ENCODE measurements at places on chromosomes 1 and 21.

DNA sequence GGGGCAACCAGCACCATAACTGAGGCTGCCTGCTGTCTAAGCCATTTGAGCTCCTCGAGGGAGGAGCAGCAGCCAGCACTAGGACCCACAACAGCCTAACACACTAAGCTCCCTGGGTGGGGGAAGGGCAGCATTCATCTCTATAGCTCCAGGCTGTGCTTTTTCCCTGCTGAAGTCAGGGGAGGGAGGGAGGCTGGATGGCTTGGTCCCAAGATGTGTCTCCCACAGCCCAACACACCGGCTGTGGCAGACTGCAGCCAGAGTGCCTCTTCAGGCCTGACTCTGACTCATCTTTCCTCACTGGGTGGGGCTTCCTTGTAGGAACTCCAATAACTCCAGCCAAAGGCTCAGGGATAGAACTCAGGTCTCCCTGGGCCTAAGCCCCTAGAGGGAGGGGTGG, 296.3 kb downstream of the PRDM2 start:
- no peak for DNase-seq

DNA sequence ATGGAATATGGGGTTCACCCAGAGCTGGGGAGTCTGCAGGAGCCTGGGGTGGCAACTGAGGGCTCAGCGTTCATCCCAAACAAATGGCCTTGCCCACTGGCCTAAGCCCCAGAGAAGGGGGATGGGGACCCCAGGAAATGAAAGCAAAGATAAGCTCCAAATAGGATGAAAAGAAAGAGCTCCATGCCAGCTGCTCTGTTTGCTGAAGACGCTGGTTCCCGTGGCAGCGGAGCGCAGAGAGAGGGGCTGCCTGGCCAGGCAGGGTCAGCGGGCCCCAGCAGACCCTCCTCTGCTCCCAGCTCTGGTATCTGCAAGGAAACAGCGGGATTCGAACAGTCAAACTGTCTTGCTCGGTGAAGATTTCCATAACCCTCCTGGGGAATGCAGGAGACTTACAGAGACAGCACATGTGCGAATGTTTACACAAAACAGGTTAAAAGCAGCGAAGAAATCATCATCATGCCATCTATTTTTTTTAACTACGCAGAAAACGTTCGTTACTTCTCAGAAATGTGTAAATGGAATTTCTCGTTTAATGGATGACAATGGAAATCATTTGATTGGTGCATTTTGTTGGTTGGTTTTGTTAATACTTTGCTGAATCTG, 94.4 kb downstream of the PDE9A start:
- DNase-seq, result no peak

GRCh38 chr1:173095632-173096031, 44.9 kb upstream of the TNFSF18 start:
- no peak for DNase-seq

GRCh38 chr1:45155957-45156356, 50.4 kb downstream of the ZSWIM5 start:
- DNase-seq, result no peak

DNA sequence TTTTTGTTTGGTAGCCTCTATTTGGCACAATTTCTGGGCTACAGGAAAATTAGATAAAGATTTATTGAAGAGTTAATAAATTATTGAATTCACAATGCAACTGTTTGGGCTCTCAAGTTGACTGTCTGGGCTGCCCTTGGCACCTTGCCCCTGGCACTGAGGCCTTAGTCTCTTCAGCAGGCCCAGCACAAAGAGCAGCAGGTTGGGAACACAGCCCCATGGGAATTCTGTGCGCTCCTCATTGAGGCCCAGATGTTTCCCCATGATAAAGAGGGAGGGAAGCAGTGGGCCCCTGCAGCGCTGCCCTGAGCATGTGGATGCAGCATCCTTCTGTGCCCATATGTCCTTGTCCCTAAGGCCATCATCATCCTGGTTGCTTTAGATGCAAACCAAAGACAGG, 2.9 kb downstream of the CRNN start:
- DNase-seq, result no peak

DNA sequence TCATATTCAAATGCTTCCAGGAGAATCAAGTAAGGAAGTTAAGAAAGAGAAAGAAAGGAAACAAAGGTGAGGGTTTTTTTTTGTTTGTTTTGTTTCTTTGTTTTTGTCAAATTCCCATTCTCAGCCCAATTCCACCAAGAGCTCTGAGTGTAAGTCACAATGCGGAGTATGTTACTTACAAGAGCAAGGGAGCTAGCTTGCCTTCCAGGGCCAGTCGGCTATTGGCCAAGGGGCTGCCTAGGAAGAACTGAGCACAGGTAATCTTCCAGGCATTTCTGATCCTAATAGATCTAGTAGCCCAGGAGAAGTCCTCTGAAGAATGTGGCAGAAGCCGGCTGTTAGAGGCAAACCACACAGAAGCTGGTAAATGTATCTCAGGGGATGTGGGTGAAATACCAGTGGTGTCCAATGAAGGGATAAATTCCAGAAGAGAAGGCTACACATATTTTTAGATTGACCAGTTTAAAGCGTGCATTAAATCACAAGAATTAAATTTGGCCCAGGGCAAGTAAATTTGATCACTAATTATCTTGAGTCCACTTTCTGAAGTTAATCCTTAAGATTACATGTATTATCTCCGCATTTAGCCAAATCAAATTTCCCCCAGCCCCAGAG, 239.6 kb upstream of the ADAMTS5 start:
- no peak for DNase-seq

DNA sequence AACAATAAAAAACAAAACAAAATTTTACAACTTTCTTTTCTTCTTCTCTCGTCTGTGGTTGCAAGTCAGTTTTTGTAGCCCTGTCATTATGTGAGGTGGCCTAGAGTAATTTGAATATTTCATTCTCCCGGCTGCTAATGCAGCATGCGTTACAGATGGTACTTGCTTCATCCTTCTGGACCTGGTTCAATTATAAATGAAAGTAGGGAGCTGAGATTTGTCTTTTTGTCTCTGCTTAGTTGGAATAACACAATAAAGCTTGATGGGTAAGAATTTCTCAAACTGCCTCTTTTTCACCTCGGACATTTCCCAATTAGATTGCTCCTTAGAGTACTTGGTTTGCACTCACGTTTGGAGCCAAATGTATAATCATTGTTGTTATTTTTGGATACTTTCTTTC, 201.6 kb downstream of the PBX1 start:
- no peak for DNase-seq

DNA sequence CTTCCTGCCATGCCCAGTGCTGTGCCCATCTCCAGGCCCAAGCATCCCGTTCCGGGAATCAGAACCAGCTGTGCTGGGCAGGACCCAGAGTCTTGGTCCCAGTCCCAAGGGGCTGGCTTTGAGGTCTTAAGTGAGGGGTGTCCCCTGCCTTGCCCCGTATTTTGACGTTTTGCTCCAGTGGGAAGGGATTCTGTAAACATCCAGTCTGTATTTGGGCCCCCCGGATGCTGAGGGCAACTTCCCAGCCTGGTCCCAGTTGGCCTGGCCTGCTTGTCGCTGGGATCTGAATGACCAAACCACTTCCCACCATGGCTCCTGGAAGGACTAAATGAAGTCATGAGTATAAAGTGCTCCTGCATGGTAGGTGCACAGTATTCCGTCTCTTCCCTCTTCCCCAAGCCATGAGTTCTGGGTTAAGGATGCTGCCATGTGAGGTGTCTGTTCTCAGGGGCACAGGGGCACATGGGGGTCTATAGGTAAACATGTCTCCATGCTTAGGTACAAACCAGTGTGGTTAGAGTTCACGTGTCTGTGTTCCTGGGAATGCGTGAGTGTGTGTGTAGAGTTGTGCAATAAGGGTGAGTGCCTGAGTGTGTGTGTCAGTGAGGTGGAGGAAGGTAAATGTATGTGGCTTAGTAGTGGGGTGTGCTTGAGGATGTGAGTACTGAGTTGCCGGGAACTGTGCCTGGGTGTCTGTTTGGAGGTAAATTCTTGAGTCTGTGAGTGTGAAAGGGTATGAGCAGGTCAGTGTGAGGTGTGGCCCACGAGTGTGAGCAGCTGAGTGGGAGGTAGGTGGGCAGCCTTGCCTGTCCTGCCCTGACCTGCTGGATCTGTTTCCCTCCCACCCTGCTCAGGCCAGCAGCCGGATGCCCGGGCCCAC, 1.5 kb downstream of the B4GALT2 start:
- no peak for DNase-seq

GRCh38 chr1:16126160-16126559, 29.7 kb downstream of the EPHA2 start:
- no peak for DNase-seq

DNA sequence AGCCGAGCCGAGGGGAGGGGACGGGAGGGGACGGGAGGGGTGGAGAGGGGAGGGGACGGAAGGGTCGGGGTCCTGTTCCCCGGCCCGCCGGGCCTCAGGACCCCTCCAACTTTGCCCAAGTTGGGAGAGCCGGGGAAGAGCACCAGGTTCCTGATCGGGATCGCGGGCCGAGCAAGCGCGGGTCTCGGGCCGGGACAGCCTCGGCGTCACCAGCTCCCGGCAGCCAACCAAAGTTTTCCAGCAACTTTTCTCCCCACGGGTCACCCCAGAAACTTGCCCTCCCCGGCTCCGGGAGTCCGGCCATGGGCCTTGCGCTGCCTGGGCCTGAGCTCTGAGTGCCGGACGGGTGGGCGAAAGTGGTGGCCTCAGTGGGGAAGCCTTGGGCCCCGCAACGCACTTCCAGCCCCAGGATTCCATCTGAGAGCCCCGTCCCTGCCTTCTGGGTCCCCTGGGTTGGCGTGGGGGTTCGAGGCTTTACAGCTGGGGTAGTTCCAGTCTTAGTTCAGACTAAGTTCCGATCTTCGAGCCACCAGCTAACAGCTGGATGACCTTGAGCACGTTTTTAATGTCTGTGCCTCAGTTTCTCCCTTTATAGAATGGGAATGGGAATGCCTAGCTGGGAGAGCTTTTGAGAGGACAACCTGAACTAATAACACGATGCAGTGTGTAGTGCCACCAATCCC, 458 bp downstream of the ZC3H12A start:
- DNase-seq, result no peak

- no peak for DNase-seq
Observed at GRCh38 chr1:166840309-166841274, 1.3 kb downstream of the POGK start.

GRCh38 chr1:157115851-157116736, 16.5 kb upstream of the ETV3L start:
- DNase-seq, result no peak

DNA sequence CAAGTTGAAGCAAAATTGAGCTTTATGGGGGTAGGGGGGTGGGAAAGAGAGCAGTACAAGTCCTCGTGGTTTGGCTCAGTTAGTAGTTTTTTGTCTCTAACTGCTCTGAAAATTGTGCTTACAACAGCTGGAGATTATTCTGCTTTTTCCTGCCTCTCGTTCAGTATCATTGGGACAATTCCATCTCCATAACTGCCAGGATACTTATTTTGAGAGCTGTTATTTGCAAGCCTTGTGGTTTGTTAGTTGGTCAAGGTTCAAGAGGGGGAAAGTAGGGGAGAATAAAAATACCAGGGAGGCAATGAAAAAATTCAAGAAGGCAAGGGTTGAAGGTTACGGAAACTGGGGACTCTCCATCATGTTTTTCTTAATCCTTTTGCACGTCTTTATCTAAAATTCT, 811.8 kb upstream of the ADGRL2 start:
- no peak for DNase-seq

DNA sequence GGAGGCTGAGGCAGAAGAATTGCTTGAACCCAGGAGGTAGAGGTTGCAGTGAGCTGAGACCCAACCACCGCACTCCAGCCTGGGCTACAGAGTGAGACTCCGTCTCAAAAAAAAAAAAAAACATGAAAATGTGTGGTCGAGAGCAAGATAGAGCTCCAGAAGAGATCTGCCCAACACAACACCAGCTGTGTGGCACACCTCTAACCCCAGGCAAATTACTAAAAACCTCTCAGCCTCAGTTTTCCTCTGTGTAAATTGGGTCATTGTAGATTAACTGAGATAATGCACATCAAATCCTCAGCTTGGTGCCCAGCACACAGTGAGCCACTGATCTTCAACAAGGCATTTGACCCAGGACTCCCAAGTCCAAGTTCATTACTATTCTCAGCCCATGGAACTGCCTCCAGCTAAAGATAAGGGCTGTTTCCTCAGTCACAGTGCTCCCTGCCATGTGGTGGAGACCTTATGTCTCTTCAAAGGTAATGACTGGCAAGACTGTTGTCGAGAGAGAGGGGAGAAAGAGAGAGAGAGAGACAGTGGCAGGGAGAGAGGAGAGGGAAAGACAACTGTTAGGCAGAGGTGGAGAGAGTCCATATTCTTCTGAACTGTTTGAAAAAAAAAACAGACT, 58.1 kb downstream of the PTP4A2 start:
- no peak for DNase-seq

DNA sequence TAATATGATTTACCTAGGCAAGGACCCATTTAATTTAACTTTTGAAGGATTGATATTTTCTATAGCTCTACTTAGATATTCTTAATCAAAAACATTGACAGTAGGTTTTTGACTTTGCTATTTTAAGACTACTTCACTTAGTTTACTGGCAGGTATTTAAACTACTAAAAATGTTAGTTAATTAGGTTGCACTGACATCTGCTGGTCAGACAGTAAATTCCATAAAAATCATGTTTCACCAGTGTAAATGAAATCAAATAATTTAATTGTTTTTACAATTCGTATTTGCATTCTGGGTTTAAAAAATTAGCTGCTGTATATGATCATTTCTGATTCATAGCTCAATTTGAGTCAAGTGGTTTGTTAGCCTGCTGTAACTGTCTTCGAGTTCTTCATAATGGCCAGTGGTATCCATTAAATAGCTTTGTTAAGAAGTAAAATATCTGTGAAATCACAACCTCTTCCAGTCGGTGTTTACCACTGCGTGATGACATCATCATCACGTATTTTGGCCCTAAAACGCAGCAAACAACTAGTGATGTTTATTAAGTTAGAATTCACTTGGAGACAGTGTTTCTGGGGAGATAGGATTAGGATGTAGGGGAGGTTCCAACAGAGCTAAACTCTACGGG, 26.2 kb downstream of the EXTL2 start:
- peak; percentile 31 for DNase-seq

DNA sequence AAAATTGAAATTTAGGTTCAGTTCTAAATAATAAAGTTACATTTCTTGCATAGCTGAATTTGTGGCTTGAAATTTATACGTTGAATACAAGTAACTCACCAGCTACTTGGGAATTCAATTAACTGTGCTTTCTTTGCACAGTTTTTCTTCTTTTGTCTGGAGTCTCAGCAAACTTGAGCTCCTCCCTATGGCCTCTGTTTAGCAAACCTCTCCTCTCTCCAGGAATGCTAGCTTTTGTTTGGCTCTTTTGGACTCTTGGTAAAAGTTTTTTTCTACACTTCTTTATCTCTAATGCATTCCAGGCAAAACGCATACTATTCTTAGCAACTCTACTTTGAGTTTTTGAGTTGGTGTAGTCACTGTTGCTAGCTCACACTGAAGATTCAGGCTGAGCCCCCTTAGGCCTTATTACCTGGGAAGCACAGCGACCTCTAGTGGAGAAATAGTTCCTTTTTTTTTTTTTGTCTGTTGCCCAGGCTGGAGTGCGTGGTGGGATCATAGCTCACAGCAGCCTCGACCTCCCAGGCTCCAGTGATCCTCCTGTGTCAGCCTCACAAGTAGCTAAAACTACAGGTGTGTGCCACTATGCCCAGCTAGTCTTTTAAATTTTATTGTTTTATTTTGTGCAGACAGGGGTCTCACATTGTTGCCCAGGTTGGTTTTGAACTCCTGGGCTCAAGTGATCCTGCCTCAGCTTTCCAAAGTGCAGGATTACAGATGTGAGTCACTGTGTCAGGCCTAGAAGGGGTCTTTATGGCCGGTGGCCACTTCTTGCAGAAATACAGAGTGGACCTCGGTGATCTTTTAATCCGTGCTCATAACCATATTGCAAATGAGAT, 61.7 kb downstream of the CASQ2 start:
- DNase-seq, result no peak

Measured in CD8-positive, alpha-beta memory T cell (primary cell).